ENCODE measurements at places on chromosomes 2 and 18.

DNA sequence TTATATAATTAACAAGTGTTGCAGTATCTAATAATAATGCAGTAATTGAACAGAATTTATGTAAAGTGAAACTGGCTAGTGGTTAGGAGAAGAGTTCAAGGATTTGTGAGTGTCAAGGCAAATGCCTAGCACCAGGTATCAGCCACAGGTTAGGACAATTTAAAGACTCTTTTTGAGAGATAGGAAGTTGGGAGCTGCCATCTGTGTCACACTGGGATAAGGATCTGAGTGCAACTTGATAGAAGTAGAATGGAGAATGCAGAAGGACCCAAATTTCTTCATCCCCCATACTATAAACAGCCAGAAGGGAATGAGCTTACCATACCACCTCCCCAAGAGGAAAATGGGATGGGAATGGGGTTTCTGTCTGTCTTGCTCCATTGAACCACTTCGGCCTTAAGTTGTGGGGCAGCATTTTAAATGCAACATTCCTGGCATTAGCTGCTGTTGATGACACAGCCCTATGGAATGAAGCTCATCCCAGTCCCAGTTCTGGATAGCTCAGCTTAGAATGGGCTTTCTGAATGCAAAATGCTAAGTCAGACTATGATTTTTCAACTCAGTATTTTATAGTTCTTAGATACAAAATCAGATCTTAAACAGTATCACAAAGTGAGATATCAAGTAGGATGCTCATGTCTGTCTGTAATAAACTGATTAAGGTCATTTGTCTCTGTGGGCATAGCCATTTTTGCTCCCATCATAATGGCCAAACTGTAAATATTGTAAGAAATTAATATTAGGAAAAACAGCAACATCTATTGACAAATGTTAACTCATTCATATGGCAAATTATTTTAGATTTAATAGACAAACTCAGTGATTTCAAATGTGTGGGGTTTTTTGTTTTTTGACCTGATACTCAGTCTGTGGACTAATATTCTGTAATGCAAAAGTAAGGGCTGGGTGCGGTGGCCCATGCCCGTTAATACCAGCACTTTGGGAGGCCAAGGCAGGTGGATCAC, 44.0 kb downstream of the GPR155 start:
- peak; percentile 77 for DNase-seq

DNA sequence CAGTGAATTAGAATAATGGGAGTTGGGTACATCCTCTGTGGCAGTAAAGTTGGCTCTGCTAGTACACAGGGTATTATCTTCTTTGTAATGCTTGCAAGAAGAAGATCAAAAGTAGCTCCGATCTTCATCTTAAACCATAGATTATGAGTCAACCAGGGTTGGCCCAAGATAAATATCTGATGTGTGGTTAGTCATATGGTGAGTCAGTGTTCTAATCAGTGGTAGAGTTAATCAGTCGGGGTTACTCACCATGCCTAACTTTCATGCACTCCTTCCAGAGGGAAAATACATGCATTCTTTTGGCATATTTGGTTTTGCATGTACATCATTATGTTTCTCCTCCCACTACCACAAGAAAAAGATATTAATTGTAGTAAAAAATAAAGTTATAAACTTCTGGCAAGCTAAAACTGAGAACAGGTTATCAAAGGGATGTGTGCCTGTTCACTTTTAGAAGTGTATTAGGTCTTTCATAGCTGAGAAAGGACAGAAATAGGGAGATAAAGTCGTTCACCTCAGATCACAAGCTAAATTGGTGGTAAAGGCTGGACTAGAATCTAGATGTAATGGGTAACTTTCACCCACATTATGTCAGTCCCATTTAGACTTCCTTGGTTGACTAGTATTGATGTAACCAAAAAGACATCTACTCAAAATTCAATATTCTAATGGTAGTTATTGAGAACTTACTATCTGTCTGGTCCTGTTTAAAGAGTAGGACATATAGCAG, 684.4 kb downstream of the IRS1 start:
- peak; percentile 97 for DNase-seq

DNA sequence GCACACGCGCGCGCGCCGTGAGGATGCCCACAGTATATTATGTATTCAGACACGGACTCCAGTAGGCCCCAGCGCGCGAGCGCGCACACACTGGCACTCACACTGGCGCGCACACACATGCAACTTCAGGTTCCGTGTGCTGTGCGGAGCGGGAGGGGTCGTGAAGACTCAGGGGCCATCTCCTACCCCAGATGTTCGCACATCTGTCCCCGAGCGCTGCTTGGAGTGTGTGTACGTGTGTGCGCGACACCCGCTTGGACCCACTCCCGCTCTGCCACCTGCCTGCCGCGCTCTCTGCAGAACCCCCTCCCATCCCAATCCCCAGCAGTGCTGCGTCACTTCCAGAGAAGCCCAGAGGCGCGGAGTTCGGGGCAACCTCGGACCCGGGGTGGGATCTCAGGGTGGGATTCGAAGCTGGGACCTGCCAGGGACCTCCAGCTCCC, 2.6 kb downstream of the NRP2 start:
- DNase-seq: no peak

DNA sequence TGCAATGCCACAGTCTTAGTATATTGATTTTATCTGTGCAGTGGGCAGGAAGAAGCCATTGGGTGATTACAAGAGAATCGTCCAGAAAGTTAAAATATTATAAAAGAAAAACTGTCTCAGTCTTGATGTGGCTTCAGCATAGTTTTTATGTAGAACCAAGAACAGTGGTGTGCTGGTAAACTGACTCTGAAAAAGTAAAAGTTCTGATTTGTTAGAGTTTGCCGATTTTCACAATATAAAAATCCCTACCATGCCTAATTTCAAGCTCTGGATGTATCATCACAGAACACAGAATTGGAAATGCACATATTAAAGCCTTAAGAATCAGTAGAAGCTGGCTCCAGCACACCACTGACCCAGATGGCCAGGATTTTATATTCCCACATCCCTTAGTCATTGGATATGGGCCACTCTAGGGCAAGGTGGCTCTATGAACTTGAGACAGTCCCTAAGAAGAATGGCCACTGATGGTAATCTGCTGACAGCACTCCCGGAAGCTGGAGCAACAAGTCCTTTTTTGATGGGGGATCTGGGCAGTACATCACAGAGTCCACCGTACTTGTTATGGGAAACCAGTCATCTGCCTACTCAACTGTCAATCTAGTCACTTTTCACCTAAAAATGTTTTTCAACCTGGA, 9.3 kb upstream of the PLEKHM3 start:
- DNase-seq: no peak

DNA sequence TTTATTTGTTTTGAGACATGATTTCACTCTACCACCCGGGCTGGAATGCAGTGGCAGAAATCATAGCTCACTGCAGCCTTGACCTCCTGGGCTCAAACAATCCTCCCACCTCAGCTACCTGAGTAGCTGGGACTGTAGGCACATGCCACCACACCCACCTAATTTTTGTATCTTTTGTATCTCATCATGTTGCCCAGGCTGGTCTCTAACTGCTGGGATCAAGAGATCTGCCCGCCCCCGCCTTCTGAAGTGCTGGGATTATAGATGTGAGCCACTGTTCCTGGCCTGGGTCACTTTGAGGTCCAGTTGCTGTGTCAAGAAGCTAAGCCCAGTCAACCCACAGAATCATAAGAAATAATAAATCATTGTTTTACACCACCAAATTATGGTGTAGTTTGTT, 38.4 kb downstream of the TSN start:
- no peak for DNase-seq

Data from astrocyte of the spinal cord (primary cell).